ENCODE measurements at places on chromosomes 7 and 10.

- DNase-seq: no peak
These were observed 22.9 kb upstream of the DMTF1 start for GRCh38 chr7:87129332-87129731.

DNA sequence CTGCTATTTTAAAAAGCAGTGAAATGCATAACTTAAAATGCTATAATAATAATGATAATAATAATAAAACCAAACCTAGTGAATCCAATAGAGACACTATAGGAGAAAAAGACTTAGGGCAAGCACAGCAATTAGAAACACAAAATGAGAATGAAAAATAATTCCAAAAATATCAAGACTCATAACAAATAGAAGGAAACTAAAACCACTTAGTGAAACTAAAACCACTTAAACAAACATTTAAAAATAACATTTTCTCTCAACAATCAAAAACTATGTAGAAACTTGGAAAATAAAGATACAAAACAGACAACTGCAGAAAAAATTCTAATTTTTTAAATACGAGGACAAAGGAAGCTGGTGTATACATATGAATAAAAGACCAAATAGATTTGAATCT is 655.2 kb upstream of the NRG3 start:
- no peak for DNase-seq

GRCh38 chr10:113410618-113411017 is 142.2 kb upstream of the HABP2 start:
- no peak for DNase-seq

DNA sequence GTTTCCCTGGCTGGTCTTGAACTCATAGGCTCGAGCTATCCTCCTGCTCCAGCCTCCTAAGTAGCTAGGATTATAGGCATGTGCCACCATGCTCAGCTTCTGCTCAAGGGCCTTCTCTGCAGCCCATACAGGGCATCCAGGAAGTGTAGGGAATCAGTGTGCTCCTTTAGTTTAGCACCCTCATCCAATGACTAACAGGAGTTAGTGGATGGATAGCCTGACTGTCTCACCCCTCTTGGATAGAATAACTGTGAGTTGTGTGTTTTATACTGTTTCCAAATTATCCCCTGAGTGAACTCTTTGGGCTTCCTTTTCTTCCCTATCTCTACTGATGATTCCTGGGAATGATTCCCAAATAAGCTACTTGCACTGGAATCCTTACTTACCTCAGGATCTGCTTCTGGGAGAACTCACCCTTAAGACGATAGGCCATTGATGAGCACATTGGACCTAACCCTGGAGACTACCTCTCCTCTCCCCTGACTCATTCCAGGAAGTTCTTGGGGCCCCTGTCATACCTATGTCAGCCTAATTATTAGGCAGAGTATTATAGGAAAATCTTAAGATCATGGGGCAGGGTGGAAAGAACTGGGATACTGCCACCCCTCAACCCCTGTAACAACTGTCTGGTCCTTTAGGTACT is 18.5 kb downstream of the STRIP2 start:
- DNase-seq: no peak

DNA sequence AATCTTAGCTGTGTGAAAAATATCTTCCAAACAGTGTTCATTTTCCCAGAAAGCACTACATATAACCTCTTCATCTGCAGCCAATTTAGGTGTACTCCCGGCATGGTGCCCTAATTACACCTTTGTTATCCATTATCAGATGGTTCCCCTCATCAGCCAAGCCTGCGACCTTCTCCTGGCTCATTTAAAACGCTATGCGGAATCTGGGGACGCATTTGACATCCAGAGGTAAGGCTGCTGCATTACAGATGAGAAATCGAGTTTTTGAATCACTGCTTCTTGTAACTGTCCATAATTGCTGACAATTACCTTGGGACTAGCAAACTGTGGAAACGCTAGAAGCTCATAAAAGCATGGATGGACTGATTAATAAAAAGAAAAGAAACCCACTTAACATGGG is 109.5 kb downstream of the PARP12 start:
- no peak for DNase-seq

GRCh38 chr10:116833986-116834985 is 15.0 kb upstream of the ENO4 start:
- no peak for DNase-seq

DNA sequence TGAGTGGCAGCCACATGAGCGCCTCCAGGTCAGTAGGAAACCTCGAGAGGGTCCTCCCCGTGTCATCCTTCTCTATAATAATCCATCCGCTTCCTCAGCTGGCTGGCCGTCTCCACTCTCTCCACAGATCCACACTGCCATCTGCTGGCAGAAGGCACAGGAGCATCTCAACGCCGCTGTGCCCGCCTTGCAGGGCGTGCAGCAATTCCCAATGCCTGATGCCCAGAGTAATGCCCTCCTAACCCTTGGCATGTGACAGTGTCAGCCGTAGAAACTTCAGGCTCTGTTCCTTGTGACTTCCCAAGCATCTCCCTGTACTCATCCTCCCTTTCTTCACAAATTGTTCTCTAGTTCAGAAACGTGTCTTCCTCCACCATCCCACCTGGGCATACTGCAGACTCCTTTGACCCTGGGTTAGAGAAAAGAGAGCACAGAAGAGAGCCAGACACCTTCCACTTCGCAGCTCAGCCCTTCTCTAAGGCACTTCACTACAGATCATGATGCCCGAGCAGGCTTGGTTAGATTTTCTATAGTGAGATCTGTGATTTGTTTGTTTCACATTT is 70.8 kb downstream of the XPNPEP1 start:
- peak; percentile 85 for DNase-seq

DNA sequence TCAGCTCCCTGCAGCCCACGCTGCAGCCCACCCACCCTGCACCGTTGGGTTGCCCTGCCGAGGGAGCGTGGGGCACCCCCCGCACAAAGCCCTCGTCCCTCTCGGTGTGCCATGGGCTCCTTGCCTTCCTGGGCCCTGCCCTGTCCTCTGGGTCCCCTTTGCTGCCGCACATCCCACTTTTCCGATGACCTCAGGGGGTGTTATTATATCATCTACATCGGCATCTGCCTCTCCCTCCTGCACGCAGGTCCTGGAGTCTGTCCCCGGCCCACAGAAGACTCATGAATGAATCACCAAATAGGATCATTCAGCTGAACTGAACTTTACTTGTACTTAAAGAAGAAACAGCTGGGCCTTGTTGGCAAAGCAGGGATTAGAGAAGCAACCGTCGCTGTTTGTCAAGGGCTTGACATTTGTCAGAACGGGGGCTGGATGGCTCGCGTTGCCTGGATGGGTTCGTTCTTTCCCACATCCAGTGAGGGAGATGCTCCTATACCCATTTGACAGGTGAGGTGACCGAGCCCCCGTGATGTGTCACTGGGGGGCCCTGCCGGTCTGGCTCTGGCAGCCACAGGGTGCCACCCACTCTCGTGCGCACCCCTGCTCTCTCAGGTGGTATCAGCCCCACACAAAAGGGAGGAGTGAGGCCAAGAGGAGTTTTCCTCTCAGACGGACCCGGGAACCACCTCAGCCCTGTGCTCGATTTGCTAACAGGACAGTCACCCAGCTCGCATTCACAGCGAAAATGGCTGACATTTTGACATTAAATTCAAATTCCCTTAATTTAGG is 58.6 kb upstream of the EBF3 start:
- DNase-seq: peak; percentile 91

DNA sequence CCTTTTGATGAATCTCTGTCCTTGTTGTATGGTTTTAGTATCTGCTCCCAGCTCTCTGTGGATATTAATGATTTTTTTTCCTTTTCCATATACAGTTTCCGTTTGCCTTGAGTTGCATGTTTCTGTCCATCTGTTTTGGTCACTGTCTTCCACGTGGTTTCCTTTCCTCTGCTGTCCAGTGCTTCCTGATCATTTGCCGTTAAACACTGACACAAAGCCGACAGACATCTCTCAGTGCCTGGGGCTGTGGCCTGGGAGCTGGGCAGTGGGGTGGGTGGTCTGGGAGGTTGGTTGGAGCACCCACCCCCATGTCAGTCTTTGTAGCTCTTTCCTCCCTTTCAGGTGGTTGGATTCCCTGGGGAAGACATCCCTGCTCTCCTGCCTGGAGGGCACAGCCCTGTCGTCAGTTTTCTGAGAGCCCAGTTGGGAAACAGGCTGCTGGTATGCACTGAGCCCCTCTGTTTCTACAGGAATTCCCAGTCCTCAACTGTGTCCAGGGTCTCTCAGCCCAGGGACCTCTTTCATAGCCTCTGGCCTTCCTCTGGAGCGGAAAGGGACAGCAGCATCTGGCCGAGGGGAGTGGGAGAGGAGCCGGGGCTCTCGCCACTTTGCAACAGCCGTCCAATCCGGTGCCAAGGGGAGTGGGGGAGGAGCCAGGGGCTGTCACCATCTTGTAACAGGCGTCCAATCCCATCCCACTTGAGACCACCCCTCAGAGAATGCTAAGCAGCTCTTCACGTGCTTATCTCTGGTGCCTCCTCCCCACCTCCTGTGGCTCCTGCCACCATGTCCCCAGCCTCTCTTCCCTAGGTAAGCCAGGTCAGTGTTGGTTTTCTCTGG is 26.7 kb upstream of the MKI67 start:
- DNase-seq: peak; percentile 26

- DNase-seq: peak; percentile 74
These were observed 26.2 kb upstream of the ABLIM1 start for GRCh38 chr10:114684084-114684821.

DNA sequence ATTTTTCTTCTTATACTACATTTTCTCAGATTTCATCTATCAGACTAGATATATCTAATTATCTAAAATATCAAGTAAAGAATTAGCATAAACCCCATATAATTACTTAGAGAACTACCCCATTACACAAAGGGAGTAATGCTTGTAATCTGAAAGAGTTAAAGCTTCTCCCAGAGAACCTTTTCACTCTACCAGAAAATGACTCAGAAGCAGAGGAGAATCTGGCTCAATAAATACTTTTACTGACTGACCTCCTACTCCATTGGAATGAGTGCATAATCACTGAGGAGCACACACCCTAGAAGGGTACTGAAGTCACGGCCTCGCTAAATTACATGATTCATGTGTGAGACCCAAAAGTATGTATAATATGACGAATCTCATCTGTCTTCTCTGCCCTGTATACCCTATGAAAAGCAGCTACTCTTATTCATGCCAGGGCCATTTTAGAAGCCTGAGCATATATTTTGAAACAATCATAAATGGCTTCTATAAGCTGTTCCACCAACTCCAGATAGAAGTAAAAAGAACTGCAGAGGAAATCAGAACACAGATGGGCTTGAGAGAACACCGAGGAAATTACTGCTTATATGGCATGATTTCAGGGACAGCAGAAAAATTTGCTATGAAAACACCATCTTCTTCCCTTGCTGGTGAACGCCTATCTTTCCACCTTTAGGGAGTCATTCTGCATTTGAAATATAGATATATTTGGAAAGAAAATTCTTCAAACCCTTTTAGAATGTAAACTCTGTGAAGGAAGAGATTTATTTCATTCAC is 32.7 kb downstream of the DNMBP start:
- DNase-seq: peak; percentile 90

DNA sequence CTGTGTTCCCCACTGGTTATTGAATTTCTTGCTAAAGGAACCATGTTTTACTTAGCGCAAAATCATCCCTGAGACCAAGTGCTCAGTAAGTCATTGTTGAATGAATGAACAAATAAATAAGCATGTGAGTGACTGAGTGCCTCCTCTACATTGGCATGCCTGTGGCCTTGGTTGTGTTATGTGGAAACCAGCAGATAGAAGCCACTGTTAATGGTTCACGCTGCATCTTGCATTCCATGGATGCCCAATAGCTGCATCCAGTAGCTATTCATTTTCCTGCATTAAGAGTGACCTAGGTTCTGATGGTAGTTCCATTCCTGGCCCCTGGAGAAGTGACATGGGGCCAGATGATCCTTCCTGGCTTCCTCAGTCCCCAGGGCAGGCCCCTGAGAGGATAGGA is 113.3 kb upstream of the BMPER start:
- no peak for DNase-seq

GRCh38 chr7:55532150-55532917 is 40.0 kb downstream of the VOPP1 start:
- peak; percentile 45 for DNase-seq

- no peak for DNase-seq
These were observed 52.5 kb upstream of the NFKB2 start for GRCh38 chr10:102342958-102343357.

GRCh38 chr7:132965951-132966350 is 115.9 kb downstream of the CHCHD3 start:
- no peak for DNase-seq

DNA sequence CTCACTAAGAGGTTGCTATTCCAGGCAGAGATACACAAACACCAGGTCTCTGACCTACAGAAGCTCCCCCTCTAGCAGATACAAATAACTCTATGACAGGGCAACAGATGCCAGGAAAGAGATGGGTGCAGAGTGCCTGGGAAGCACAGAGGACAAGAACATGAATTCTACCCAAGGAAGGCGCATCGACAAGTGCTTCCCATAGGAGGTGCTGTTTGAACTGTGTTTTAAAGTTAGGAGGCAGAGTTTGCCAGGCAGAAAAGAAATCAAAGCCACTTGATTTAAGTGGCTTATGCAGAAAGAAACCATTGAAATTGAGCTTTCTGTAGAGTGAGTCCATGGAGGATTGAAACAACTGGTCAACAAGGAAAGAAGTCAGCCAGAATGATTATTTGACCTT is 35.3 kb upstream of the EGR2 start:
- DNase-seq: no peak

DNA sequence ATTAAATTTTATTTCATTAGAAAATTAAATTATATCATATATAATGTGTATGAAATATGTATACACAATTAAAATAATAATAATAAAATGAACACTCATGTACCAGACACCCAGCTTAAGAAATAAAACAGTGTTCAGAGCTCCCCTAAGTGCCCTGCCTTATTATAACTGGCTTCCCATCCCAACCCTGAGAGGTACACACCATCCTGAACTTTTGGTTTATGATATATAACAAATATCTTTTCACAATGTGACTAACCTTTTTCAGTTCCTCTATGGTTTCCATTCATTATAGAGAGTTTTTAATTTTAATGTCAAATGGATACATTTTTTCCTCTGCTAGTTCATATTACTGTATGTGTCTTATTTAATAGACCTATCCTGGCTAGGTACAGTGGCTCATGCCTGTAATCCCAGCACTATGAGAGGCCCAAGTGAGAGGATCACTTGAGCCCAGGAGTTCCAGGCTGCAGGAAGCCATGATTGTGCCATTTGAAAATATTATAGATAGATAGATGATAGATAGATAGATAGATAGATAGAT is 24.0 kb upstream of the STEAP2 start:
- DNase-seq: no peak

DNA sequence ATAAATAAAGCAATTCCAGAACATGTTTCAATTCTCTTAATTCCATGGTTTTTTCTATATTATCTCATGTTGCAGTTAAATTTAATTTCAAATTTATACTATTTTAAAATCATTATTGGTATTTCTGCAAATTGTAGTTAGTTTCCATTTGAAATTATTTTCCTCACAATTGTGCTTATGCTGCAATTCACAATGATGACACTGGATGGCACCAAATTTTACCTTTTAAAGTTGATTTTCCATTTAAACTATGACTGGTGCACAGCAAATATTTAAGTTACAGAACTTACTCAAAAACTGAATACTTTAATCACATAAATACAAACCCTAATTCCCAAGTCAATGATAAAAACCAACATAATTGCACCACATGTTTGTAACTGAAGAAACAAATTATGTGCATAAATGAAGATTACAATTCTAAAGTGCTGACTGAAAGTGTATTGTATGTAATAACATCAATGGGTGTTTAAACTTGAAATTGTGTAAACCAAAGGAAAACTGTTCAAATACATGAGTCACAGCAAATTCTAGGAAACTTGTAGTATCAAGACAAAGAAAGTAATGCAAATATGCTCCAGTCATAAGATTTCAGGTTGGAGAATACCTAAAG is 75.3 kb upstream of the AASS start:
- peak; percentile 16 for DNase-seq
